ENCODE measurements at places on chromosomes 3 and 15.

DNA sequence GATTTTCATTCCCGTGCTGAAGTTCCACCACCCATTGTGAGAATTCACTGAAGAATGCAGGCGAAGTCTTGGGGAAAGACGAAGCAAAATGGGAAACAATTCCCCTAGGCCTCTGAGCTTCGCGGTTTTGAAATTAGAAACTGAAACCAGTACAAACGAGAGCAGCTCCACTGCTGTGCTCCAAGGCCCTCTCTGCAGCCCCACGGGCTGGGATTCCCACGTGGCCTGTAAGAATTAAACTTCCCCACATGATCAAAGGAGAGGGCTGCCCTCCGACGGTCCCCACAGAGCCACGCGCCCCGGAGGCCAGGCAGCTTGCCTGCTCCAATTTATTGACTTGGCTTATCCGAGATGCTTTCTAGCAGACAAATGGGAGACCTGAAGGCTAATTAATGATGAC is 144.0 kb downstream of the GREM1 start:
- peak; percentile 2 for DNase-seq

- no peak for DNase-seq
Observed at GRCh38 chr15:74445816-74446763, 12.3 kb upstream of the SEMA7A start.

DNA sequence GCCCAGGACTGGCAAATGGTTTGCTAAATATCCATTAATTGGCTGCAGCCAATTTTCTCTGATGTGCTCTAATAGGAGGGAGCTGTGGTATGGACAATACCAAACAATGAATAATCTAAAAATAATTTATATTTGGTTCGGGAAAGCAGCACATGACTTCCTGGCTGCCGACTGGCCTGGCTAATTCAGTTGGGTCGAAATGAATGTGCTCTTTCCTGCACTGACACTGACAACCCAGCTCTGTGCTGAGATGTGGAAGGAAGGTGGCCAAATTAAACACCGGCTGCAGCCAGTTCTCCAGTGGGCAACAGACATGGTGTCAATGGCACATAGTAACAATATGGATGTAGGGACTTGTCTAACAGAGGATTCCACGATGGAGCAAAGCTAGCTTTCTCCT is 21.1 kb upstream of the COLQ start:
- DNase-seq, result no peak

- no peak for DNase-seq
Observed at GRCh38 chr3:62364191-62364590, 9.2 kb downstream of the FEZF2 start.

- DNase-seq, result no peak
Observed at GRCh38 chr3:81274671-81275070, 486.8 kb downstream of the GBE1 start.
